ENCODE measurements at places on chromosomes 11 and 22.

- no peak for DNase-seq
Observed at GRCh38 chr11:17012179-17012578, 2.0 kb downstream of the PLEKHA7 start.

- no peak for DNase-seq
Observed at GRCh38 chr11:128803449-128804245, 63.4 kb downstream of the KCNJ1 start.

DNA sequence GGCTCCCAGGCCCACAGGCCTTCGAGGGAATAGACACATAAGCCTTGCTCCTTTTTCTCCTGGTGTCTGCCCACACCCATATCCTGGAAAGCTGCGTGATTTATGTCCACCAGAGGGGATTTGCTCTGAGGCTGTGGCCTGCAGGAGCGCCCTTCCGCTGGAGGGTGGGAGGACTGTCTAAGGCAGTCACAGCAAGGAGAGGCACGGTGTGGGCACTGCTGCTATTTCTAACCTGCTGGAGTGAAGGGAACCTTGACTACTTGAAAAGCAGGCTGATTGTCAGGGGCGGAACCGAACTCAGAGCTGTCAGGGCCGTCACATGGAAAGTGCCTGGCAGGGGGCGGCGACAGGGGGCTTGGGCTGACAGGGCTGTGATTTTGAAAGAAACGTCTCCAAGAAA is 3.7 kb downstream of the UPB1 start:
- DNase-seq = no peak

GRCh38 chr22:28120691-28121592 is 201.9 kb upstream of the PITPNB start:
- no peak for DNase-seq

DNA sequence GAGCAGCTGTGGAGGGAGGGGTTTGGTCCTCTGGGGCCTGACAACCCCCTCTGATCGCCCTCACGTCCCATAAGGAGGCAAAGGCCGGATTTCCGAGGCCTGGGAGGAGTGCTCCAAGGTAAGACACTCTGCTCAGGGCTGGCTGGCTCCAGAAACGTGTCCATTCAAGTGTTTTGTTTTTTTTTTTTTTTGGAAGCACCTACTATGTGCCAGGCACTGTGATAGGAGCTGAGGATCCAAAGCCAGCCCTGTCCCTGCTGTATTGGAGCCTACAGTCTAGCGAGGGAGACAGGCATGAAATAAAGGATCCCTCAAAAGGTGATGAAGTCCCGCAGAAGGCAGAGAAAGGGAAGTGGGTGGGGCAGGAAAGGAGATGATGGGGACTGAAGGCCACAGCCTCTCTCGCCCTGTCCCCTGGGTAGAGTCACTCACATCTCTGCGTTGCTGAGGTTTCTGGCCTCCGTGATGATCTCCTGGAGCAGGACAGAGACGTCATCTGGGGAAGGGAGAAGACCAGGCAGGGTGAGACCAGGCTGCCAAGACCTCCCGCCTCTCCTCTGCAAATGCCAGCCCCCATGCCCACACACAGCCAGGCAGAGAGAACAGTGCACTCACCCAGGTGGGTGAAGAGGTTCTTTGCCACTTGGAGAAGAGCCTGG is 89.2 kb downstream of the PDE2A start:
- DNase-seq = no peak
